Sigmoid colon (tissue), 7 donors: ENCODE measurements at places on chromosomes 11 and 22. TPM values are rescaled to one million over a fixed set of nuclear protein-coding genes. Genes with fewer than 3 reads are reported as not detected.

DNA sequence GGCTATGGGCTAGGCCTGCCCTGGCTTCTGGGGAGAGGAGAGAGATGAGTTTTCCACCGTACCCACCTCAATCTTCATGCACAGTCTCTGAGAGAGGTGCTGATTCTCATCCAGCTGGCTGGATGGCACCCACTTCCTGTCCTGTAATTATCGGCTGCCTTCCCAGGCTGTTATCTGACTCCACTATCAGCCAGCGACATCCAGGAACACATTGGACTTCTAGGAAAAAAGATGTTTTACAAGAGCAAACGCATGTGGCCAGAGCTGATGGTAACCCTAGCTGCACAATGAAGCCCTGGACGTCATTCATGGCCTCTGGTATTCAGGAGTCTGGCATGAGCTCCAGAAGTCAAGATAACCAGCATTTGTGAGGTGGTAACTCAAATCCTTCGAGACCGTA lies 137.4 kb downstream of the EHF start:
- H3K27me3 ChIP-seq: no peaks in the 10 kb centered on the region
- H3K27ac ChIP-seq: no peak overlapping the region
- no peaks in the 10 kb centered on the region for H3K36me3 ChIP-seq

DNA sequence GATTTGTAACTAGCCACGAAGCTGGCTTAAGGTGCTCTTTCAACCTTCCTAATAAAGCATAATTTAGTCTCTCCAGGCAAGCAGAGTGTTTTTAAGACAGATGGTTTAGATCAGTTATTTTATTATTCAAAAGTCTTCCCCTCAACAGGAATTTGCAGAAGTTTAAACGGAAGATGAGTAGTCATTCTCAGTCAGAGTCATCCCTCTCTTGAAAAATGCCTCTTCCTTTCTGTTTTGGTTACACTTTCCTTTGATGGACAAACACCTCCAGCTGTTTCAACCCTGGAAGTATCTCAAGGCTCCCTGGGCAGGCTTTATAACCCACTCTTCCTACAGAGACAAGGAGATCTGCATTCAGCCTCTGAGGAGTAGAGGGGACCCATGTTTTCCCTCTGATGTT lies 60.3 kb upstream of the POU2AF2 start:
- H3K4me3 ChIP-seq: no peak overlapping the region
- no peaks in the 10 kb centered on the region for H3K27me3 ChIP-seq
- H3K36me3 ChIP-seq: no peaks in the 10 kb centered on the region
- no peak overlapping the region for H3K27ac ChIP-seq
- no peaks in the 10 kb centered on the region for H3K4me1 ChIP-seq
- no peak for DNase-seq

DNA sequence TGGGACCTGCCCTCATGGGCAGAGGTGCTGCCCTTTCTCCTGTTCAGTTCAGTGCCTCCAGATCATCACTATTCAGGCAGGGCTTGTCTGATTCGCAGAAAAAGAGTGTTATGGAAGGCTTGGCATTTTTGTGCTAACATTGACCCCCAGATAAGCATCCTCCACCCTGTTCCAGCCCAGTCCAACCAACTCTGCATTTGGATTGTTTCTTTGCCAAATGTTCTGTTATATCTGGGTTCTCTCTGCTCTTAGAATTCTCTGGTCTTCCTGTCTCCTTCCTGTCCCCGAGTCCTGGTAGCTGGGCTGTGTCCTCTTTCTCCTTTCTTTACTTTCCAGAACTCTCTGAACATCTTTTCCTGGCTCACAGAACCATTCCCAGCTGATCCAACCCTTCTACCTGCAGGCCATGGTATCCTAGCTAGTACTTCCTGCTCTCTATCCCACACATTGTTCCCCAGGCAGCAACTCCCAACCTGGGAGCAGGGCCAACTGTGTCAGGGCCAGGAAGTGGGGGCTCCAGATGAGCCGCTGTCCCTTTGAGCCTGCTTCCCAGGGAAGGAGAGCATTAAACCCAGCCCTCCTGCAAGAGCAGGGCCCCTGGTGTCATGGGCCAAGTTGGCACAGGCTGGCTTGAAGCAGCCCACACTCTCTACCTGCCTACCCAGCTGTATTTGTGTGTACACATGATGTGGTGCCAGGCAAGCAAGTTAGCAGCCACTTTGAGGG lies 280.7 kb upstream of the CADM1 start:
- no peaks in the 10 kb centered on the region for H3K4me1 ChIP-seq
- H3K27ac ChIP-seq: no peak overlapping the region
- no peaks in the 10 kb centered on the region for H3K27me3 ChIP-seq
- no peak for DNase-seq

- DNase-seq: no peak
- H3K27ac ChIP-seq: no peak within 1 kb of the TSS
- H3K27me3 ChIP-seq: peaks cover 3% of the 10 kb centered on the region
- no peaks in the 10 kb centered on the region for H3K4me1 ChIP-seq
- H3K4me3 ChIP-seq: no peak within 1 kb of the TSS
Observed at GRCh38 chr22:39959640-39960447, at the start of gene TMA7B. Gene TMA7B, plus strand, starts transcription at chr22:39960397. Its CDS starts 3,978 bp downstream, at chr22:39964375.

GRCh38 chr11:72655896-72656464 lies 18.2 kb downstream of the PDE2A start:
- no peak overlapping the region for H3K4me3 ChIP-seq
- no peaks in the 10 kb centered on the region for H3K4me1 ChIP-seq
- no peak for DNase-seq
- H3K27ac ChIP-seq: no peak overlapping the region

Gene ACRV1
- not detected for total RNA-seq
